ENCODE measurements at places on chromosomes 11 and 22.

DNA sequence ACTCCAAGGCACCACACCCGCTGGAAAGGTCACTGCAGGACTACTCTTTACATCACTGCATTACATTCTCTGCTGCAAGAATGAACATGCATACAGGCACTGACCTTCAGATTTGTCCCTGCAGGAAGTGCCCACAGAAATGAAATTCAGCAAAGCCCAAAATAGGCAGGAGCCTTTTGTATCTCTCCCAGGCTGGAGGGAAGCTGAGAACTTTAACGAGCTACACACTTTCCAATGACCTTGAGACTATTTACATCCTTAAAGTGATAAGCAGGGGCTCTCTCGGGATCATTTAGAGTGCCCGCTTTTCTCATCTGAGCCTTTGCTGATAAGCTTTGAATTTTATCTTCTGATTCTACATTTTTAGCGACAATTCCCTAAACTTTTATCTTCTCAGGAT is 12.5 kb downstream of the FEZ1 start:
- no peak for DNase-seq

- no peak for DNase-seq
These were observed 25.6 kb downstream of the TRIM29 start for GRCh38 chr11:120112174-120112796.

DNA sequence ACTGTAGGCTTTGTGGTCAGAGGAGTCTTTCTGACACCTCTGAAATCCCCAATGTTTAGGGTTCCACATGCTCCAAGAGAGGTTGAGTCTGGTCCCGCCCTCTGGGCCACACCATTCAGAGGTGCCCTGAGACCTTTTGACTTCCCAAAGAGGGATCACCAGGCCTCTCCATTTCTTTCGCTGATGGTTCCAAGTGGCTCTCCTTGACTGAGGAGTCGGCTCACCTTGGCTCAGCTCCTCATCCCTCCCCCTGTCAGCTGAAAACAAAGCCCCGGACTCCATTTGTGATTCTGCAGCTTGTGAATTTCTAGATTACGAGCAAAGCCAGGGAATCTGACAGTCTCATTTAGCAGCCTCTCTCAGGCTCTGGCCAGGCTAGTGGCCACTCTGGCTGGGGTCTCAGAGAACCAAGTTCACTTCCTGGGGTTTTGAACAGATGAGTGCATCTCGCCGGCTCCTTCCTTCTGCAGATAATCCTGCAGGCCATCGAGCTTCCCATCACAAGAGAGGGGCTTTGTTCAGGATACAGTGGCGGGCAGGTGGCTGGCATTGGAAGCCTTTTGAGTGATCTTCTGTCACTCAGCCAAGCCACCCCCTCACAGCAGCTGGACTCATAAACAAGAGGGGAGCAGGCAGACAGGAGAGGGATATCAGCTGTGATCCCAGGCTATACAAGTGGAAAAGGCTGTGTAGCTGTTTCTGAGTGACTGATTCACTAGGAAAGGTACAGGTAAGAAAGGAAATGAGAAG is 102.9 kb downstream of the TRIM29 start:
- DNase-seq, result no peak

DNA sequence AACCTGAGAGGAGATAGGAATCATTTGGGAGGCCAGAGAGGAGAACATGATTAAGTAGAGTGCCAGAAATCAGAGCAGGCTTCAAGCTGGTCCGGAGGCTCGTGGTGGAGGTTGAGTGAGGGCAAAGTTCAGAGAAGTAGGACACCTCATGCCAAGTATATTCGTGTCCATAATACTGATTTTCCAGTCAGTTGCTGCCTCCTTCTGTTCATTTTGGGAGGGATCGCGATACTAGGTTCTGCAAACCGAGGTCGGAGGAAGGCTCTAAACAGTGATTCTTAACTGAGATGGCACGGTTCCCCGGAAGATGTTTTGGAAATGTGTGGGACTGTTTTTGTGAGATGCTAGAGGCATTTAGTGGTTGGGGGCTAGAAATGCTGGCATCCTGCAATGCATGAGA is 13.6 kb upstream of the CD3E start:
- DNase-seq, result no peak

GRCh38 chr11:122105044-122105758 is 10.8 kb downstream of the BLID start:
- no peak for DNase-seq
